Fibroblast of skin of back (primary cell): ENCODE measurements at places on chromosomes 7 and 10.

GRCh38 chr10:49361178-49361554, 34.7 kb downstream of the DRGX start:
- no peak for DNase-seq

- no peak for DNase-seq
Observed at GRCh38 chr7:27214239-27214950, 14.5 kb upstream of the HOXA13 start.

- DNase-seq: no peak
Observed at GRCh38 chr10:104577163-104577562, 63.9 kb upstream of the SORCS3 start.

GRCh38 chr7:38229884-38230642, 43.4 kb downstream of the TARP start:
- no peak for DNase-seq

DNA sequence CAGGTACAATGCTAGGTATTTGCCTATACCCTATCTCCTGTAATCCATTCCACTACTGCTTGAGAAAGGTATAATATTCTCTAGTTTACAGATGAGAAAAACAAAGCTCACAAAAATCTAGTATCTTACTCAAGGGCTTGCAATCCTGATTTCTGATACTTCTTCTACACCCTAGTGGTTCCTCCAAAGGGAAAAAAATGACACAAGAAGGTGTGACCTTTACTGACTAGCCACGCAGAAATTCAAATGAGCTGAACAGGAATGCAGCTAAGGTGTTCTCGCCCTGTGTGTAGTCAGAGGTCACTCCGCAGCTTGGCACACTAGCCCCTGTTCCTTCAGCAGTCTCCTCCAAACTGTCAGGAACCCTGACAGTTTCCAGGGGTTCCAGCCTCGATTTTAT, 59.5 kb upstream of the TM9SF3 start:
- DNase-seq: no peak

GRCh38 chr10:8416192-8416701, 361.8 kb downstream of the GATA3 start:
- no peak for DNase-seq

- no peak for DNase-seq
Observed at GRCh38 chr7:54394834-54395233, 147.3 kb upstream of the VSTM2A start.
